GM23248 (cell line): ENCODE measurements at places on chromosomes 7 and 10. TPM values are rescaled to one million over a fixed set of nuclear protein-coding genes. Genes with fewer than 3 reads are reported as not detected.

Gene UCMA
- not detected in 2 replicates for total RNA-seq

Gene CLDN4
- not detected in 2 replicates for total RNA-seq

Gene PPP1R3C
- 193 and 238 TPM in 2 replicates for total RNA-seq

Gene NPC1L1
- total RNA-seq: not detected in 2 replicates

Gene ARMC10
- total RNA-seq: 32.8 and 39.2 TPM in 2 replicates

Gene SH3PXD2A
- total RNA-seq: 58.0 and 64.0 TPM in 2 replicates

Gene MOGAT3
- not detected in 2 replicates for total RNA-seq

Gene ASAH2
- 3.5 TPM in 1 of 2 replicates, not detected in the other for total RNA-seq

Gene GSTO2
- 1.1 and 8.7 TPM in 2 replicates for total RNA-seq

Gene ADAP1
- 0.38 and 1.1 TPM in 2 replicates for total RNA-seq

Gene RPEL1
- total RNA-seq: not detected in 2 replicates

Gene KCNIP2
- total RNA-seq: 0.22 TPM in 1 of 2 replicates, not detected in the other

Gene ABCB1
- total RNA-seq: 0.11 TPM in 1 of 2 replicates, not detected in the other

Gene EGFR
- 53.5 and 55.0 TPM in 2 replicates for total RNA-seq

Gene IQUB
- 0.13 TPM in 1 of 2 replicates, not detected in the other for total RNA-seq

Gene TMEM270
- total RNA-seq: not detected in 2 replicates

Gene TNKS2
- 29.3 and 31.5 TPM in 2 replicates for total RNA-seq

Gene SPDYE2
- not detected in 2 replicates for total RNA-seq

Gene HACD1
- 64.0 and 81.3 TPM in 2 replicates for total RNA-seq

Gene EDRF1
- total RNA-seq: 13.2 and 16.4 TPM in 2 replicates

Gene CDC123
- total RNA-seq: 81.3 and 100 TPM in 2 replicates

Gene ZP3
- total RNA-seq: 4.5 and 5.3 TPM in 2 replicates

Gene TLL2
- 0.43 TPM in 1 of 2 replicates, not detected in the other for total RNA-seq

Gene ENO4
- 0.11 and 0.51 TPM in 2 replicates for total RNA-seq

Gene MRPS24
- 79.3 and 113 TPM in 2 replicates for total RNA-seq

Gene SERPINE1
- 1,900 and 2,000 TPM in 2 replicates for total RNA-seq

Gene A1CF
- total RNA-seq: not detected in 2 replicates
